ENCODE measurements at places on chromosomes 3 and 15.

GRCh38 chr15:67150023-67150860 lies 84.8 kb downstream of the SMAD3 start:
- DNase-seq, result no peak

- no peak for DNase-seq
Observed at GRCh38 chr3:103554451-103554850, 1119.6 kb downstream of the ZPLD1 start.

DNA sequence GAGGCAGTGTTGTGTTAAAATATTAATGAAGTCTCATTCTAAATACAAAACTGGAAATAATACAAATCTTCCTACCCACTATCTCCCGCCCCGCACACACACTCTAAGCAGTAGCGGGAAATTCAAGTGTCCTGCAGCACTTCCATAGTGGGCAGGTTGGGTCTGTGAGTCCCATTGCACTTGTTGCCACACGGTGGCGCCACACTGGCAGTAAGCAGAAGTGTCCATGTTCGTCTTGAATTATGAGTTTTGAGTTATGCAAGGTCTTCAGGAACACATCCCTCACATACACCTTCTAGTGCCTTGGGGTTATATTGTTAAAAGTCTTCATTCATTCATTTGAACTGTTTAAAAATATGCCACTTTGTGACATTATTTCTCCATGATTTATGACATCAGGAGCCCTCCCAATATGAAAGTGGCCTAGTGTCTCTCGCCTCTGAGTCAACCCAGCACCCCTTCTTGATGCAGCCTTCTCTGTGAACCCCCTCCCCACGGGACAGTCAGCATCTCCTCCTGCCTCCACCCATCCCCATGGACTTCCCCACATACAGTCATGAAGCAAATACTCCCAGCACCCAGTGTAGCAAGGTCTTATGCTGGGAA lies 17.6 kb upstream of the CCDC174 start:
- peak; percentile 45 for DNase-seq

GRCh38 chr3:78430741-78431140 lies 1337.1 kb downstream of the ROBO1 start:
- no peak for DNase-seq

Measured in effector CD4-positive, alpha-beta T cell (primary cell).